ELR (cell line): ENCODE measurements at places on chromosomes 16 and 17.

GRCh38 chr16:67120025-67120424 is 10.3 kb downstream of the PHAF1 start:
- peak; percentile 43 for DNase-seq

DNA sequence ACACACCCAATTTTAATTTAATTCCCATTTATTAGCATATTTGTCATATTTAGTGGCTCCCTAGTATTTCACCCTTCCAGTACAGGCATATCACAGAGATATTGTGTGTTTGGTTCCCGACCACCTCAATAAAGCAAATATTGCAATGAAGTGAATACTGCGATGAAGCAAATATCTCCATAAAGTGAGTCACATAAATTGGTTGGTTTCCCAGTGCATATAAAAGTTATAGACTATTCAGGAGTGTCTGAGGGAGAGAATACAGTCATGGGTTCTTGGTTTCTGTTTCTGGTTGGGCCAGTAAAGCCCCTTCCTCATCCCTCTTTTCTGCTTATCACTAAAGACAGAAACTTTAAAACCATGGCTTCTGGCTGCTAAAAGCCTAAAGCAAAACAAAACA is 295.4 kb upstream of the AXIN2 start:
- DNase-seq: peak; percentile 40

- peak; percentile 43 for DNase-seq
These were observed 631 bp downstream of the UTP6 start for GRCh38 chr17:31900877-31901276.

DNA sequence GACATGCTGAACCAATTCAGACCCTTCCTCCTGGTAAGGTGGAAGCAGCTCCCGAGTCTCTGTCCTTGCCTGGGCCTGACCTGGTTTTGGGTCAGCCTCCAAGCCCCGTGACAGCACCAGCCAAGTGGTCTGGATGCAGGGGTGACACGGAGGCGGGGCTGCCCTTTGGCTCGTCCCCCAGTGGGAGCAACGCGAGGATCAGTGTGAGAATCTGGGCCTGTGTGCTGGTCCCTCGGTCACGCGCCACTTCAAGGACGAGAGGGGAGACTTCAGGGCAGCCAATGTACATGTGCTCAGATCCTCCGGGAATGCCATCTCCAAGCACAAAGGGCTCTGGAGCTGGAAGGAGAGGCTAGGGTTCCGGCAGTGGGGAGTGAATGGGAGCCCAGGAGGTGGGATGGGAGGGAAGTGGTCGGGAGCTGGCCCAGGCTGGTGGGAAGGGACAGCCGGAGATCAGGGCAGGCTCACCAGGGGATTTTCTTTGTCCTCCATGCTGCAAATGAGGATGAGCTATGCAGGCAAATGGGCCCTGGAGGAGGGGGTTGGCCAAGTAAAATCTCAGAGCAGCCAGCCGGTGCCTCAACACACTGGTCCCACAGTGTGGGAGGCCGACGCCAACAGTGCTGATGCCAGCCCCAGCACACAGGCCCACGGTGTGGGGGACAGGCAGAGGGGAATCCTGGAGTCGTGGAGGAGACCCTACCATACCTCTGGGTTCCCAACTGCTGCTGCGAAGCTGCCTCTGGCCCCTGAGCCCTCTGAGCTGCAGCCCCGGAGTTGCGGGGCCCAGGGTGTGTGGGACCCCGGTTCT is 4.2 kb upstream of the NDRG4 start:
- DNase-seq: no peak

DNA sequence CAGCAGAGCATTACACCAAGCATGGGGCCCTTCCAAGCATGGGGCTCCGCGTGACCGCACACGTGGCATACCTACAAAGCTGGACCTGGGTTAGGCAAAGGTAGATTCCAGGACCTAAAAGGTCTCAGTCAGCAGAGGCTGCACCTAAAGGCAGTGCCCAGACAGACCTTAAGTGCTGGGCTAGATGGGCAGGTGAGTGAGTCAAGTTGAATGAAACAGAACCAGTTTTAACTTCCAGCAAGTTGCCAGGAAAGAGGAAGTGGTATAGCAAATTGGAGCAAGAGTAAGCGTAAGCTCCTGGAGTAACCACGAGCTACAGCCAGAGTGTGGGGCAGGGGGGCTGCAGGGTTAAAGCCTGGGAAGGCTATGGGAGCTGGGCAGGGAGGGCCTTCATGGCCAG is 49.5 kb downstream of the SRCIN1 start:
- no peak for DNase-seq

DNA sequence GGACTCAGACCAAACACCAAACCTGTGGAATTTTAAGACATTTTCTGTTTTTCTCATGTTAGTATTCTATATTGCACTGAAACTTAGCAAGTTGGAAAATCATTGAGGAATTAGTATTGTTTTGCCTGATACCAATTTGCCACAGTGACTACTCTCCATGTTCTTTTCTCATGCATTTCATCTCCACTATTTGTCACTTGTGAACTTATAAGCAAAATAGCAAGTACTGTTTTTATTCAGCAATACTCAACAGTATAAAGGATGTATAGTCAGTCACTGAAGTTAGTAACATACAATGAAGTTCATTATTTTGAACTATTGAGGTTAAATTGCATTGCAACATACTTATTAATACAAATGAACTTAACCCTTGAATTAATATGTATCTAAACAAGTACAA is 5.8 kb upstream of the VPS35L start:
- DNase-seq: no peak

DNA sequence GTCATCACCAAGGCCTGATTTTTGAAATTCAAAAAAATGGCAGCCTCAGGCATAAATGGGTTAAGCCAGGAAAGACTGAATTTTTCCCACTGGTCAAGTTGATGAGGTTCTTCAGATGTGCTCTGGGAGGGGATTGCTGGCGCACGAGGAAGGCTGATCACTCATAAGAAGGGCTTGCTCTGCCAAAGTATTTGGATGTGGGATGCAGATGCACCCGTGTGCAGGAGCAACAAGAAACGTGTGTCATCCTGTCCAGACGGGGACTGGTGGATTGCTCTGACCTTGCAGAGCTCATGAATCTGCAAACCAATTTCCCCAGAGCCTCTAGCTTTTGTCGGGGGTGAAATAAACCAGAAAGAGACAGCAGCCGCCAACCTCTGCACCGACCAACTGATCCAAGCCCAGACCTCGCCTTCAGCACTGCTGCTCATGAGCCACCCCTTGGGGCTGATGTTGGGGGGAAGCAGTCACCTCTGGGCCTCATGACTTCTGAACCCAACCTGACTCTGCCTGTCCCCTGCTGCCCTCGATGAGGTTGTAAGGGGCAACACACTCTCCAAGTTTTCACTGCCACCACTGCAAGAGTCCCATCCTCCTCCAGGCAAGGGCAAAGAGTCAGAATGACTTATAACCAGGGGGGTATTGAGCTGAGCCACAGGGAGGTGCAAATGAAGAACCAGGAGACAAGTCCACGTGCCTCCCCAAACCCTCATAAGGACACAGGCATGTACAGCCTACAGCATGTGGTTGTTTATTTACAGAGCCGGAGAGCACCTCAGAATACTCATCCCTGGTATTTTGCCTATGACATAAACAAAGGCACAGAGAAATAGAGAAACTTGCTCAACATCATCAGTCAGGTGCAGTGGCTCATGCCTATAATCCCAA is 452.0 kb downstream of the SOX9 start:
- peak; percentile 16 for DNase-seq

- peak; percentile 100 for DNase-seq
These were observed 12.4 kb downstream of the SGCA start for GRCh38 chr17:50177983-50178834.

DNA sequence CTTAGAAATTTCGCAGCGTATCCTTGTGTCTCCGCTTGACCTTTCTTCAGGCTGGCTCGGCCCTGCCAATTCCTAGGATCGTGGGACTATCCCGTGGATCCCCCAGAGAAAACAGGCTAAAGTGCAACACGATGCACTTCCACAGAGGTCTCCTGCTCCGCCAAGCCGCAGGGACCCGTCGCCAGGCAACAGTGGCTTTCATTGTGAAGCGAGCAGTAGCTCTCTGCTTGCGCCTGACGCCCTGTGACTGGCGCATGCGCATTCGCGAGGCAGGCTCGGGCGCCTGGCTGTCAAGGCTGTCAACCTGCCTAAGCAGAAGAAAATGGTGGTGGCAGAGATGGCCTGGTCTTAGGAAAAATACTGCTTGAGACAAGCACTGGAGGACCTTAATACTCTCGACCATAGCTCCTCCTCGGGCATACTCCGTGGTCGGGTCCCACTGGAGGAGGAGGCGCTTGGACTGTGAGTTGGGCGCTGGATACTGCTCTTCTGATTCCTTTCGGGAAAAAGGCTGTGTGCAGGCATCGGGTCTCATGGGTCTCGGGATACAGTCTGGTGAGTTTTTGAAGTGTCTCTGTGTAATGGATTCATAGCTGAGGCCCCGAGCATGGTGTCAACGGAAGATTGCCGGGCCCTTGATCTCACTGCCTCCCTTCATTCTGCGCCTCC is 2336.1 kb downstream of the TP53TG3F start:
- DNase-seq: no peak
